Stimulated activated CD4-positive, alpha-beta T cell treated with anti-CD3 and anti-CD28 coated beads, TNF-alpha, amount 100 ng/mL, for 48 hours (primary cell): ENCODE measurements at places on chromosomes 11 and 22.

- DNase-seq: no peak
Observed at GRCh38 chr11:123377355-123377754, 52.7 kb upstream of the GRAMD1B start.

DNA sequence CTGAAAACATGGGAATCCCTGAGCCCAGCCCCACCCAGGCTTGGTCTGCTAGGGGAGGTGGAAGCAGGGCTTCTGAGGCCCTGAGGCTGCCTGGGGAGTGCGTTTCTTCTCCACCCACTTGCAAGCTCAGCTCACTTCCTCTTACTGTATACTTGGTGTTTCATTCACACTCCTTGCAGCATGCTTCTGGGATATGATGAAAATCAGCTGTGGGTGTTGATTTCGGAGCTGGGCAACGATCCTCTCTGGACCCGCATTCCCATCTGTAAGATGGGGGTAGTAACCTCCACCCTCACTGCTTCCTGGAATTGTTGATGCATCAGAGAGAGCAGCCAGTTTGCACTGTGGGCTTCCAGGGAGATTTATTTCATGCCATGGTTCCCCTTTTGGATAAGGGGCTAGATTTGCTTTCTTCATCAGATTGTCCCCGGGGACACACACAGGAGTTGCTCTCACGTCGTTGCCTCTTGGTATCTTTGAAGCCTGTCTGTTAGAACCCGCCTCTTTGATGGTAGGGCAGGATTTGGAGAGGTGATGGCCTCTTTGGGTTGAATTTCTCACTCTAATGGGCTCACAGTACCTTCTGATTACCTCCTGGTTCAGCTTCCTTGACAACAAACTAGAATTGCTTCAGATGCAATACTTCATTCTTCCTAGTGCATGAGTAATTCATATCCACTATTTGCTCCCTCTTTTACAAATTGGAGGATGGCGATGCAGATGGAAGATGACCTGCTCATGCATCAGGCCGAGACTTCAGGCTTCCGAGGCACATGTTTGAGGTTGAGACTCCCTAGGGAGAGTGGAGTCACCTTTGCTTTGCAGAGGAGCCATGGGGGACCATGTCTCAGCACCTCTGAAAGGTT, 40.4 kb downstream of the BCR start:
- DNase-seq: no peak

- no peak for DNase-seq
Observed at GRCh38 chr11:118061586-118062125, 15.2 kb upstream of the TMPRSS4 start.

GRCh38 chr11:13415201-13415600, 47.8 kb downstream of the BTBD10 start:
- DNase-seq: no peak

DNA sequence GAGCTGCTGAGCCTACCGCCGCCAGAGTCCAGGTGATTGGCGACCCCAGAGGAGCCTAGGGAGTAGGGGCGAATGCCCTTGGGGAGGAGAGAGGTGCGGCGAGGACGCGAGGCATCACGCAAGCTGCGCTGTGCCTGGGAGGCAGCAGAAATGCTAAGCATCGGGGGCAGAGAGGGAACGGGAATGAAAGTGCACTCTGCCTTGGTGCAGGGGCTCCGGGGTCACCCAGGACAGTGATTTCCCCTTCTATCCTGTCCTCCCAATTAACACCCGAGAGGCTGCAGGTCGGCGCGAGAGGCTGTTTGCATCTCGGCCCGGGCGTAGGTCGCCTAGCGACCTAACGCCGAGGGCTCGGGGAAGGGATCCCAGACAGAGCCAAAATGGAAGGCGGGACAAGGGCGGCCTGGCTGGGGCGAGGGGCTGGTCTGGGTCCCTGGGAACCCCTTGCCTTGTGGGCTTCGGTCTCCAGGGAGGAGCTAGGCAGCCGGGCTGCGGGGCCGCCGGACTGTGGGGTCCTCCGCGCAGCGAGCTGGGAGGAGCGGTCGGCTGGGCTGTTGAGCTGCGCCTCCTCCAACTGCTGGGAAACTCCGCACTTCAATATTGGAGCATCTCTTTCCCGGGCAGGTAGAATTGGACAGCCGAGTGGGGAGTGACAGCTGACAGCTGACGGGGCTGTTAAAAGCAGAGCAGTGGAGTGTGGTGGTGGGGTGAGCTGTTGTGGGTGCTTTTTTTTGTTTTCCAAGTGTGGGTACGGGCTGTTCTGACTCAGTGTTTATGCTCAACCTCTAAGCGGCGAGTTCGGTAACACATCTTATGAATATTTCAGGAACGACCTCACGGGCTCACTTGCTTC, 657 bp downstream of the ELMOD1 start:
- DNase-seq: peak; percentile 33

GRCh38 chr22:45468872-45469271, 33.8 kb upstream of the FBLN1 start:
- no peak for DNase-seq

DNA sequence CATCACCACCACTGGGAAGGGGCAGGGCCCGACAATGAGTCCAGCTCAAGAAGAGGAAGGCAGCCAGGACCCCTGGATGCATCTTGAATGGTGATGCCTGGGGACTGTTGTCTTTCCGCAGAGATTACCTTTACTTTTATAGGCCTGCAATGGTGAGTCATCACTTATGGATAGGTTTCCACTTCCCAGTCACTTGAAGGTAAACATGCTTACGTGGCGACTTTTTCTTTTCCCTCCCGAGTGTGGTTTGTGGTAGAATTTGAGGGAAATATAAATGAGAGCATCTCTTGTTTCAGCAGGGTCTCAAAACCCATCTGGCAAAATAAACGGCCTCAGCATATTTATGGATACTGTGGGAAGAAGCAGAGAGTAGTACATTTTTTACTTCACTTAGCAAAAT, at the start of gene MMP13:
Gene MMP13 (minus strand): TSS at position 109 of the 400 bp plus-strand sequence. CDS start 27 bp downstream, at position 82.
- no peak for DNase-seq

DNA sequence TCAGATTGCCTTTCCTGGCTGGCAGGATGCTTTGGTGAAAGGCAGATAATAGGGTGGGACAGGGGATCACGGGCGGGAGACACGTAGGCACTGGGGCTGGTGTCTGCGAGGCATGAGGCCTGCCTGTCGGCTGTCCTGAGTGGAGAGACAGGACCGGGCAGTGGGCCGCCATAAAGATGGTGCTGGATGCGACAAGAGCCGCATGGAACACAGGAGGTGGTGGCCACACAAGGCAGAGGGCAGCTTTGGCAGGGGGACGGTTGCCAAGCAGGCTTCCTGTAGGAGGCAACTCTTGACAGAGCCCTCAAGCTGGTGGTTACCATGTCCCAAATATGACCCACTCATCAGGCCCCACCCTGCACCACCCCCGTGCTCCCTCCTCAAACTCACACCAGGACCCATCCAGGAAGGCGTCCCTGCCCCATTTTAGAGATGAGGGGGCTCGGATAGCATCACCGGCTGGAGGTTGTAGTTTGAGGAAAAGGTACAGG, 4.9 kb upstream of the PPARA start:
- no peak for DNase-seq

DNA sequence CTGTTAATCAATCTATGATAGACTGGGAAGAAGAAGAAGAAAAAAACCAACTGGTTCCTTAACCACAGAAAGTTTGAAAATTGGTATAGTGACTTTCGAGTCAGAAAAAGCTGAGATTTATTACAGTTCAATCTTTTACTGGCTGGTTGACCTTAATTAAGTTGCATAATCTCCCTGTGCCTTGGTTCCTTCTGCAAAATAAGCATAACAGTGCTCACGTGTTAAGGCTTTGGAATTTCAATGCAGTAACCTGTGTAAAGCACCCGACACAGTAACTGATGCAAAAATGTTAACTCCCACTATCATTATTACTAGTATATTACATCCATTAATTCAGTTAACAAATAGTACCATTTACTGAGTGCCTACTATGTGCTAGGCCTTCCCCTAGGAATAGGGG, 22.6 kb upstream of the E2F8 start:
- DNase-seq: no peak

DNA sequence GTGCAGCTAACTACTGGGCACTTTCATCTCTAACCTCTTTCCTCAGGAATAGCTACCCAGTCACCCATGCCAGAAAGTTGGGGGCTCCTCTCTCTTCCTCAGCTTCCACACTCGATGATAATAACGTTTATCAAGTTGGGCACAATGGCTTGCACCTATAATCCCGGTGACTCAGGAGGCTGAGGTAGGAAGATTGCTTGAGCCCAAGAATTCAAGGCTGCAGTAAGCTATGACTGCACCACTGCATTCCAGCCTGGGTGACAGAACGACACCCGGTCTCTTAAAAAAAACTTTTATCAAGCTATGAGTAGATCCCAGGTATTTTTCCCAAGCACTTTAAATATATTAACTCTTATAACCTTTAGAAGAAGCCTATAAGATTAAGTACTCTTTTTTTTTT, 2.0 kb downstream of the SF3A1 start:
- DNase-seq: no peak

DNA sequence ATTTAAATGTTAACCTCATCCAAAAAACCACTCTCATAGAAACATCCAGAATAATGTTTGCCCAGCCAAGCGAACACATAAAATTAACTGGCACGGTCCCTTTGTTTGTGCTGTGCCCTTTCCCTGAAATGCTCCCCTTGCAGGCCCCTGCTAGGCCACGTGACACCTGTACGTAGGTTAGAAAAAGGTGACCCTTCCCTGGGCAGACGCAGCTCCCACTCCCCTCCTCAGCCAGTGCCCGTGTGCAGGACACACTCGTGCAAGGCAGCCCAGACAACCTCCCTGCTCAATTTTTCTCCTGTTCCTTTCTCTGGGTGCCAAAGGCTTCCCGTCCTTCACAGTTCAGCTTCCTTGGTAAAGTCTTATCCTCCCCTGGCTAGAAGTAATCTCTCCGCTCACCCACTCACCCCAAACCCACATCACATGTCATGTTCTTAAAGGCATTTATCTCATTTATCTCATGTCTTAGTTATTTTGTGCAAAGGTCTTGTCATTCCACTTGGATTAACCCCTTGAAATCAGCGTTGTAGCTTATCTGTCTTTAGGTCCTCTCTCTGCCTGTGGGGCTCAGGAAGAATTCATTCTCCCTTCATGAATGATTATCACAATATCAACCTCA, 20.7 kb downstream of the FAM83F start:
- DNase-seq: no peak

DNA sequence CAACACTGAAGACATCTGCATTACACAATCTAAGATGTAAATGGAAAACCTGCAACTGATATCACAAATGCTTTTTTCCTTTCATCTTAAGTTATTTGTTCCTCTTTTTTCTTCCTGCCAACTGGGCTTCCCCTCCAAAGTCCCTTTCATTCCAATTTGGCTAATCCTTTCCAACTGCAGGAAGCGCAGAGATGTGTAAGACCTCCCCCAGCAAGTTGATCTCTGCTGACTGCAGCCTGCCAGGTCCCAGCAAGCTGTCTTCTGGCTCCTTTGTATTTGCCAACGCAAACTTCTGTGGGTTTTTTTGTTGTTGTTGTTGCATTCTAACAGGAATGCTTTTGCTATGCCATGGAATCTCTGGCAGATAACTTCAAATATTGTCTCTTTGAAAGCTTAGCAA, 38.5 kb upstream of the LRRC4C start:
- DNase-seq: no peak

DNA sequence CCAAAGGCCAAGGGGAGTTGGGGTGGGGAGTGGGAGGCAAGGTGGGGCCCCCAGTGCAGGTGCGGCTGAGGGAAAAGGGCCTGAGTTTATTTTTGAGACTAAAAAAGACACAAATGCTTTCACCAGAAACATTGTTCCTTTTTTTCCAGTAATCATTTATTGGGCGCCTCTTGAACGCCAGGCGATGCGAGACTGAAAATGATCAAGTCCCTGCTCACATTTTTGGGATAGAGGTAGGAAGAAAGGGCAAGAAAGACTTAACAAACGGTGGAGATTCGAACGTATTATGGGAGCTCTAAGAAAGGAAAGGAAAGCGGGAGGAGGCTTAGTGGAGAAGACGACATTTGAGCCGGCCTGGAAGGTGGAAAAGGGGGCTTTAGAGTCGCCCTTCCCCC, 796 bp upstream of the SF3B2 start:
- DNase-seq: no peak

DNA sequence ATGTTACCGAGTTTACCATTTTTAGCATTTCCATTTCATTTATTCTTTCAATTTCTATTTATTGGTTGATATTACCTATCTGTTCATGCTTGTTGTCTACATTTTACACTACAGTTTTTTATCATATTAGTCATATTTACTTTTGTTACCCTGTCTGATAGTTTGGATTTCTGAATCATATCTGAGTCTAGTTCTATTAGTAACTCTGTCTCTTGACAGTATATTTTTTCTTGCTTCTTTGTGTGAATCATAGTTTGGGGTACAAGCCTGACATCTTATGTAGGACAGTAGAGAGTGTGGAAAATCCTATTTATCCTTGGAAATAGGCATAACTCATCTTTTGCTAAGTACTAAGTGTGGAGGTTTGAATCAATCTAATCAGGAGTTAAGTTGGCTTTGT, 263.9 kb upstream of the SESN3 start:
- DNase-seq: no peak

DNA sequence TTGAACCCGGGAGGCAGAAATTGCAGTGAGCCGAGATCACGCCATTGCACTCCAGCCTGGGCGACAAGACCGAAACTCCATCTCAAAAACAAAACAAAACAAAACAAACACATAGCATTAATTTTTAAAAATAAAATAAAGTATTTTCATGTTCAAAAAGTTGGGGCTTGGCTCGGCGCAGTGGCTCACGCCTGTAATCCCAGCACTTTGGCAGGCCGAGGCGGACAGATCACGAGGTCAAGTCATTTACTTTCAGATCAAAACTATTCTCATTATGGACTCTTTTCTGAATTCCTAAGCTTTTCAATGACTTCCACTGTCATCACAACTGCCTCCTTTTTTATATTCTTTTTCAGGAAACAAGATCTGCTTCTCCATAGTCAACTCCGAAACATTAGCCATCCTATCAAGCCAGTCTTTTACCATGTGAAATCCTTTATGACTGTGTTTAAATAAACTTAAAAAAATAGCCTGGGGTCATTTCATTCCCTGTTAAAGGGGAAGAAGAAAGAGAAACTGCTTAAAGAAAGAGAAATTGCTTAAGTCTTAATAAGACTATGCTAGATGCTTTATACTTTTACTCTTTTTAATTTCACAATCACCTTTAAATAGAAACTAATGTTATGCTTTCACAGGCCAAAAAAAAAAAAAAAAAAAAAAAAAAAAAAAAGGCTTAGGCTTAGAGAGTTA, 13.1 kb upstream of the CHRNA10 start:
- DNase-seq: no peak

DNA sequence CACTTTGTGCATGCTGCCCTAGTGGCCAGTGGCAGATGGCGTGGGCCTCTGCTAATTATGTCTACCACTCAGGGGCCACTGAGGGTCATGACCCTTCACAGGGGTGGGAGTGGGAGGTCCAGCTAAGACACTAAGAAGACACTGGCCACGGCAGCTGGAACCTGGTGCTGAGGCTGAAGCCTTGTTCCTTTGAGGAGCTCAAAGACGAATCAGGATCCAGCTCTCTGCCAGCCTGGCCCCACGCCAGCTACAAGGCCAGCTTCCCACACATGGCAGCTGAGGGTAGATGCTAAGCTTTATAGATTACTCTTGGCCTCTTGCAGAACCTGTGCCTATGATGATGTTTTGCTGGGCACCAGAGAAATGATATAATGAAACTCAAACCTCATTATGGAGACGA, 226.3 kb downstream of the DSCAML1 start:
- no peak for DNase-seq
